Memory B cell (primary cell): ENCODE measurements at places on chromosomes 12 and 14.

DNA sequence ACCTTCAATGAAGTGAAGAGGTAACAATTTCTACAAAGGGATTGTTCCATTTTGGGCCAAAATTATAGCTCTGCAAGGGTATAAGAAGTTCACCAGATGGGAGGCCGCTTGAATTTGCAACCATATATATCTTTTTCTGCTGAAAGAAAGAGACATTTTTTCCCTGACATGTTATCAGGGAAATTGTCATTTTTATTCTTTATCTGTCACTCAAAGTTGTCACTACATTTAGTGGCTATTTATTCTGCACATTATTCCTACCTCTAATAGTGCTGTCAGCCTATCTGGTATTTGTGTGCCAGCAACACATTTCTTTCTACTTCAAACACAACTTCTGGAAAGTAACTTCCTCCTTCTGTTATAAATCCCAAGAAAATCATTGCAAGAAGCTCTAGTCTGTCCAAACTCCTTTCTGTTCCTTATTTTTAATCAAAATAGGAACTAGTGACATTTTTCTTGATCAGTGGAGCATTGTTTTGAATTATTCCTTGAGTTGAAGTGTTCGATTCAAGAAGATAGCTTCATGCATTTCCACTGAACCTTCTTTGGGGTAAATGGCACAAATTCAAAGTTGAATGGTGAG, 137.9 kb upstream of the ATP2B1 start:
- no peak for DNase-seq

DNA sequence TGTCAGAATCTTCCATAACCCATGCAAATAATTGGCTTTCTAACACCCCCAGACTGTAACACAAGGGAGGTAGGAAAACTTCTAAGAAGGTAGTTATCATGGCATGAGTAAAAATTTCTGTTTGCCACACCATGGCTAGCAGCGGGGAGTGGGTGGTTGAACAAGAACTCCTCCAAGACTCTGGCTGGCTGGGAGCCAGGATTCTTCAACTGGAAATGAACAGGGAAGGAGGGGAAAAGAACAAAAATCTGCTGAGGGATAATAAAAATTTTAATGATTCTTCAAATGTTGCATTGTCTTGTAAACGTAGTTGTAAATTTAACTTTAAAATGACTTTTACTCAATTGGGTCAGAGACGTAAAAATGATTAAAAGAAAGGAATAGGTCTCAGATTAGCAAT, 78.9 kb downstream of the AKAP6 start:
- DNase-seq, result no peak

DNA sequence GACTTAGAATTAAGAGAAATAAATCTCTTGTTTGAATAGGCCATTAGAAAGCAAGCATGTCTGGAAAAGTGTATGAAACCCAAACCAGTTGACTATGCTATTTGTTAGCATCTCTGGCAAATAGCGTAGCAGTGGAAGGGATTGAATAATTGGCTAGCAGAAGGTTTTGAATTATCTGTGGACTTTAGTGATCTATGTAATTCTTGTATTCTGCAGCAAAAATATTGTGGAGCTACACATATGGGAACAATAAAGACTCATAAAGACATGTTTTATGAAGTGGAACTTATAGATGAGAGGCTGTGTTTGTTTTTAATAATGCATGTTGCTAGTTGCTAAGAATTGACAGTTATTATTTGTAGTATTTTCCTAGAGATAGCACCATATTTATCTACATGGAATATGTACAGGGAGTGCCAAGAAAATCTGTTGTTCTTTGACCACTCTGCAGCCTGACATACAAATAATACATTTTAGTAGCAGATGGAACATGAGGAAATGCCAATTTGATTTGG, 4.7 kb downstream of the SRGAP1 start:
- DNase-seq, result no peak

DNA sequence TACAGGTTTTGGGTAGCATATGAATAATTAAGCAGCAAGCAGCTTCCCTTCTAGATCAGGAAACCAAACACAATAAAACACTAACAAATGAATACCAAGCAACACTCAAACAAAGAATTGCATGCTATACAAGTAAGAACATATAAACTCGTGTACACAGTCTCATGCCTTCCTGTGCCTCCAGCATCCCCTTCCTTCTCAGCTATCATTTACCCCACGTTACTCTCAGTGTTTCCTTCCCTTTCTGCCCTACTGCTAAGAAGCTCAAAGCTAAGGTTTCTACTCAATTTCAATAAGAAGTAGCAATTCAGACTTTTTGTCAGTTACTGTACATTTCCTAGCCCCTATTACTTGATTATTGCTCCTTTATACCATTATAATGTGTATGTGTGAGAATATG, 81.0 kb downstream of the DUSP16 start:
- no peak for DNase-seq

DNA sequence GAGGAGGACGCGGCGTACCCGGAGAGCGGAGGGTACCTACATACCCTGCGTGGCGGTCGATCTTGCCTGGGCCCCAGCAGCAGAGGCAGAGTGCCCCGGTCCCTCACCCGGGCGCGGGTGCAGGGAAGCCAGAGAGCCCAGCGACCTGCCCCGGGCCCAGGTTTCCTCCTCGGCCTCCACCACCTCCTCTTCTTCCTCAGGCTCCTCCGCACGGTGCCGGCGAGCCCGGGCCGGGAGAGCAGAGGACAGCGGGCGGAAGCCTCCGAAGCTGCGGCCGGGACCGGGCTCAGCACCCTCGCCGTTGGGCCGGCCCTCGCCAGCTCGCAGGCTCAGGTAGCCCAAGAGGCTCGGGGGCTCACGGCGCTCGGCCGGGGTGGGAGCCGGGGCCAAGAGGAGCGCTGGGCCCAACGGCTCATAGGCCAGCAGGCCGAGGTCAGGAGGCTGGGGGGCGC, 6.6 kb downstream of the ZNF219 start:
- no peak for DNase-seq

DNA sequence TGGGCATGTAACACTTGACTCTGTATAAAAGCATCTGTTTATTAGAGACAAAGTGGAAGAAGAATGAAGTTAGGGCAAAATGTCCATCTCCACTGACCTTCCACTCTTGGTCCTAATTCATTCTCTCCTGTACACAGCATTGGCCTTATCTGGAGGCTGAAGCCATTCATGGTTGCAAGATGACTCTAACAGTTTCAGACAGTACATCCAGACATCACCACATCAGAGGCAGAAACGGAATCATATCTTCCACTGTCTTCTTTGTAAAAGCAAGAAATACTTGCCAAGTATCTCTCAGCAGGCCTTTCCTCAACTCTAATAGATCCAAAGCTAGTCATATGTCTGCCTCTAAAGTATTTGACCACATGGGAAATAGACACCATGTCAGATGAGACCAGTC, 41.1 kb downstream of the PTHLH start:
- no peak for DNase-seq

GRCh38 chr14:33061667-33062325, 123.1 kb downstream of the NPAS3 start:
- DNase-seq, result no peak

DNA sequence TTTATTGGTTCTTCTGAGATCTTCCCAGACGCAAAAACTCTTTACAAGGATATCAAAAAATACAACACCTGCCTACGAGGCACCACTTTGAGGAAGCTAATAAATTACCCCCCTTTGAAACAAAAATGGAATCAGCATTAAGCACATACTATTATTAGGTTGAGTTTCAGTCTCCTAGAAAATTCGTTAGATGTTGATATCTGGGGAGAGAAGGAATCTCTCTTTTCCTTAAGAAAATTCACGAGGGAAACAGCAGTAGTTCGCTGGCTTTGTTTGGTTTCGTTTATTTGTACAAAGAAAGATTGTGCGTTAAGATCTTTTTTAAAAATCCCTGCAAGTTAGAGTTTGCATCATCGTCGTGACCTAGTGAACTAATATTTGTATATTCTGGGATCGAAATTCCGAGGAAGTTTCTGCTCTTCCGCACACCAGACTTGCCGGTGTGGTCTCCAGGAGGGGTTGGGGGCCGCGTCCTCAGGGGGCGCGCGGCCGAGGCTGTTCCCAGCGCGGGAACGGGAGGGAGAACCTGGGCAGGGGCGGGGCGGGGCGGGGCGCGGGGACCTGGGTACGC, 12.1 kb downstream of the NKX2-1 start:
- DNase-seq, result no peak

- no peak for DNase-seq
Observed at GRCh38 chr12:111444314-111444924, 38.7 kb downstream of the SH2B3 start.

GRCh38 chr12:78977304-78977867, 112.8 kb downstream of the SYT1 start:
- no peak for DNase-seq

DNA sequence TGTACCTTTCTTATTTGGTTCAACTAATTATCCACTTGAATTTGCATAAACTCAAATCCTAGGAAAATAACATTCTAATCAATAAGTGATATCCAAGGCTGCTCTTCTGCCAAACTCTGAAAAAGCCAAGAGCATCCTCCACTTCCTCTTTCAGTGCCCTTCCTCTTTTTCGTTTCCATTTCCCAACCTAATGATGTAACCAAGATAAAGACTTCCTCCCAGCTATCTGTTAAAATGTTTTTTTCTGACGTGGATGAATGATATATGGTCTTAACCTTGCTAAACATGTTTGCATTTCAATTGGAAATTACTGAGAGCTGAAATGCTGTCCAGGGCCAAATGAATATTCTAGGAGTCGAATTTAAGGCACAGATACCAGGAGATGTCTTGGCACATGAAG, 459.5 kb upstream of the PDE3A start:
- DNase-seq, result no peak

- DNase-seq, result no peak
Observed at GRCh38 chr12:89514751-89515150, 9.8 kb downstream of the GALNT4 start.

DNA sequence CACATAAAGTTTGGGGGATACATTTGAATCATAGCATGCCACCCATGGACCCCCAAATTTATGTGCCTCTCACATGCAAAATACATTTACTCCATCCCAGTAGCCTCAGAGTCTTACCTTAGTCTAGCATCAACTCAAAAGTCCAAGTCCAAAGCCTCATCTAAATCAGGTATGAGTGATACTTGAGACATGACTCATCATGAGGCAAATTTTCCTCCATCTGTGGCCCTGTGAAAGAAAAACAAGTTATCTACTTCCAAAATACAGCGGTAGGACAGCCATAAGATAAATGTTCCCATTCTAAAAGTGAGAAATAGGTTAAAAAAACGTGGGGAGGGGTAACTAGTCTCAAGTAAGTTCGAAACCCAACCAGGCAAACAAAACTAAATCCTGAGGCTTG, 444.2 kb downstream of the SNAPC1 start:
- DNase-seq, result no peak

DNA sequence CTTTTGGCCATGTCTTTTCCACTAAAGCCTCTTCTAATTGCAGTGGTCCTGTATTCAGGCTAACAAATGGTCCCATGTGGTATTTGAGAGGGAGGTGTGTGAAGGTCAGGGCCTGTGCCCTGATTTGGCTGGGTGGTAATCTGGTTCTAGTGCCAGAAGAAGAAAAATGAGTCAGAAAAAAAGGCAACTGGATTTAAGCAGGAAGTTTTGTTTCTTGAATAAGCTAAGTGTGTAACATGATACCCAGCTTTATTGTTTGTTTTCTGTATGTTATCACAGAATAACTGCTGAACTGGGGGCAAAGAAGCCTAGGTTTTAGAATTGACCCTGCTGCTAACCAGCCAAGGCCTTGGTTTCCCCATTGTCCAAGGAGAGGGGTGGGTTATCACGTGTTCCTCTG, 134.0 kb downstream of the ANO6 start:
- DNase-seq, result no peak

- DNase-seq, result peak; percentile 57
Observed at GRCh38 chr12:121626853-121627640, 717 bp downstream of the ORAI1 start.

DNA sequence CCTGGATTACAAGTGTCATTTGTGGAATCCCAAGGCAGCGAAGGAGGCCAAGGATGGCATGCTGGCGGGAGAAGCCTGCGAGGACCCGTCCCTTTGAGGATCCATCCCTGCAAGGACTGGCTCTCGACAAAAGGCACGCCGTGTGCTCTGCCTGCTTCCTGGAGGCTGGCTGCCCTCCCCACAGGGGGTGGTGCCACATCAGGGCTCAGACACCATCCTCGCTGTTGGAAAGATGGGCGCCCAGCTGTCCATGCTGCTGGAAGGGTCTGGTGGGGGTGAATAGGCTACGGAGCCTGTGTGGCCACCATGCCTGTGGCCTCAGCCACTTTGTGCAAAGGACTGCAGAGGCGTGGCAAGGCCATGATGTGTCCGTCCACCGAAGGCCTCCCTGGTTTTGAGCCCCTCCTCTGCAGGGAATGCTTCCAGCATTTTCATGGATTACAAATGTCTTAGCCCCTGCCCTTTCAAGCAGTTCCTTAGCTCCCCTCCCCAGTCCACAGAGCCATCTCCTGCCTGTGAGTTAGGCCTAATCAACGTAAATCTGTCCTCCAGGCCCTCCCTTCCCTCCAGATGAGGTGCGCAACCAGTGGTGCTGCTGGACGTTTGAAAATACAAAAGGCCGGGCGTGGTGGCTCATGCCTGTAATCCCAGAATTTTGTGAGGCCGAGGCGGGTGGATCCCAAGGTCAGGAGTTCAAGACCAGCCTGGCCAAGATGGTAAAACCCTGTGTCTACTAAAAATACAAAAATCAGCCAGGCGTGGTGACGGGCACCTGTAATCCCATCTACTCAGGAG, 22.1 kb downstream of the ZBTB42 start:
- no peak for DNase-seq

DNA sequence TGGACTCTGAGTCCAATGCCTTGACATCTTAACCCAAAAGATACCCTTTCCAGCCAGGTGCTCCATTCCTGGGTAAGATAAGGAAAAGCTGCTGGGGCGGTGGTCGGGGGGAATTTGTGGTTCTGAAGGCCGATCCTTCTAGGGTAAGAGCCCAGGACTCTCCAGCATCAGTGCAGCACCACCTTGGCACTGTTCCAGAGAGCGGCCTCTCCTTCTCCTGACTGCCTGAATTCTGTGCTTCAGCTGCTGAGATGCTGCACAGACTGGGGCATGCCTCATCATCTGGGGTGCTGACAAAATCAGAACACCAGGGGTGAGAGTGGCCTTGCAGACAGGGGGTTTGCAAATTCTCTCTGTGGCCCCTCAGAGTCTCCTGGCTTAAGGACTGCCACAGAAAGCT, 87.5 kb downstream of the SPTB start:
- DNase-seq, result no peak

GRCh38 chr14:56378475-56378877, 201.1 kb upstream of the TMEM260 start:
- no peak for DNase-seq

DNA sequence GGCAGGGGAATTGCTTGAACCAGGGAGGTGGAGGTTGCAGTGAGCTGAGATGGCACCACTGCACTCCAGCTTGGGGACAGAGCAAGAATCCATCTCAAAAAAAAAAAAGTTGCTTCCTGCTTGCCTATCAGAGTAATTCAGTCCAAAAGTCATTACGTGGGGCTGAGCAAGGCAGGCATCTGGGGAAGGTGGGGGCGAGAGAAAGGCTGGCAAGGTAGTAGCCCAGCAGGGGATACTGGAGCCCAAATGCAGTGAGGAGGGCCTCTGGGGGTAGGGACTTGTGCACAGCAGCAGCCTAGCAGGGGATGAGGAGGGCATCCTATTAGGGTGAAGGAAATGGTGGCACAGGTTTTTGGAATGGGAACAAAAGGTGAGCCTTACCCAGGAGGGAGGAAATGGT, 7.1 kb downstream of the ETFRF1 start:
- no peak for DNase-seq

GRCh38 chr14:30756594-30756993, 117.8 kb upstream of the COCH start:
- no peak for DNase-seq

- no peak for DNase-seq
Observed at GRCh38 chr14:94550041-94550440, 11.2 kb upstream of the SERPINA4 start.

GRCh38 chr14:81849714-81850113, 316.1 kb upstream of the SEL1L start:
- no peak for DNase-seq

GRCh38 chr12:96228566-96229248, 34.5 kb downstream of the ELK3 start:
- no peak for DNase-seq
